Stimulated activated CD4-positive, alpha-beta T cell treated with anti-CD3 and anti-CD28 coated beads, Interleukin-15, amount 100 ng/mL, for 48 hours (primary cell): ENCODE measurements at places on chromosomes 13 and 19.

DNA sequence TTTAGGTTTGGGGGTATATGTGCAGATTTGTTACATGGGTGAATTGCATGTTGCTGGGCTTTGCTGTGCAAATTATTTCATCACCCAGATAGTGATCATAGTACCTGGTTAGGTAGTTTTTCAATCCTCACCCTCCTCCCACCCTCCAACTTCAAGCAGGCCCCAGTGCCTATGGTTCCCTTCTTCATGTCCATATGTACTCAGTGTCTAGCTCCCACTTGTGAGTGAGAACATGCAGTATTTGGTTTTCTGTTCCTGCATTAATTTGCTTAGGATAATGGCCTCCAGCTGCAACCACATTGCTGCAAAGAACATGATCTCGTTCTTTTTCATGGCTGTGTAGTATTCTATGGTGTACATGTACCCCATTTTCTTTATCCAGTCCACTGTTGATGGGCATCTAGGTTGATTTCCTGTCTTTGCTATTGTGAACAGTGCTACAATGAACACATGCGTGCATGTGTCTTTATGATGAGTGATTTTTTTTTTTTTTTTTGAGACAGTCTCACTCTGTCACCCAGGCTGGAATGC is 42.9 kb upstream of the POMP start:
- DNase-seq = no peak

GRCh38 chr13:59601993-59602392 is 561.7 kb downstream of the DIAPH3 start:
- DNase-seq = no peak

GRCh38 chr19:36201684-36202083 is 12.8 kb downstream of the ZNF565 start:
- DNase-seq = no peak

DNA sequence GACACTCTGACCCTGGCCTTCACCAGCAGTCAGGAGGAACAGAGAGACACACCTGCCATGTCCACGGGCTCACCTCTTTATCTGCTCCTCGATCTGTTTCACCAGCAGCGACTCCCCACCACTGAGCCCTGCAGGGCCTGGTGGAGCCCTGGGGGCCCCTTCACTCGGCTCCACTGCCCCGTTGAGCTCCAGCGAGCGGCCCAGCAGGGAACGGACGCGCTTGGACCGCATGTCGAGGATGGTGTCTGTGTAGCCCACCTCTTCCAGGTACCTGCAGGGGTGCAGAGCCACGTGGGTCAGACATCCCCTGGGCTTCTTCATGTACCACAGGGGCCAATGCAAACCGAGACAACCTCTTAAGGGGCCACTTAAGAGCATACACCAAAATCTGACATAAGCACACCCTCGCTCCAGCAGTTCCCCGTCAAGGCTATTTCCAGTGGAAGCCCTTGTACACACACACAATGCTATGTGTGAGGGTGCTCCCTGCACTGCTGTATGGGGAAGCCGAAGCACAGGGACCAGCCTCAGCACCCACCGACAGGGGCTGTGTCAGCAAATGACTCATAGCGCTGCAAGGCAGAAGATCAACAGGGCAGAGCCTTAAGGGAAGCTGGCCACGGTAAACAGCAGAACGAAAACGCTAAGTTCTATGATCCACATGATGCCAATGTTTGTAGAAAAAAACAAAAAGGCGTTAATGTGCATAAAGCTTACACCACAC is 12.7 kb upstream of the FKRP start:
- no peak for DNase-seq

DNA sequence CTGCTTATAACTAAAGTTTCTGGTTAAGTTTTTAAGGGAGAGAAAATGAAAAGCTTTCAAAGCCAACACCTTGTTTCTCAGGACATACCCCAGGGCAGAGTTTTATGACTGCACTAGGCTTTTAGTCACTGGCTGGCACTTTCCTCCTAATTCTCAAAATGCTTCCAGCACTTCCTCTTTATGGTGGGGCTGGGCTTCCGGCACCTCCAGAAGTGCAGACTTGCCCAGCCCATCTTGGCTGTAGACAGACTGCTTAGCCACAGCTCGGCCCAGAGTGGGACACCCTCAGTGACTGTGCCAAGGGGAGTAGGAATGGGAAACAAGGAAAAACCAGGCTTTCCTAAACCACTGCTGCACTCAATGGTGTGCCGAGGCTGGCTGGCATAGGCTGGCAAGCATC is 23.2 kb upstream of the GTF3A start:
- no peak for DNase-seq

DNA sequence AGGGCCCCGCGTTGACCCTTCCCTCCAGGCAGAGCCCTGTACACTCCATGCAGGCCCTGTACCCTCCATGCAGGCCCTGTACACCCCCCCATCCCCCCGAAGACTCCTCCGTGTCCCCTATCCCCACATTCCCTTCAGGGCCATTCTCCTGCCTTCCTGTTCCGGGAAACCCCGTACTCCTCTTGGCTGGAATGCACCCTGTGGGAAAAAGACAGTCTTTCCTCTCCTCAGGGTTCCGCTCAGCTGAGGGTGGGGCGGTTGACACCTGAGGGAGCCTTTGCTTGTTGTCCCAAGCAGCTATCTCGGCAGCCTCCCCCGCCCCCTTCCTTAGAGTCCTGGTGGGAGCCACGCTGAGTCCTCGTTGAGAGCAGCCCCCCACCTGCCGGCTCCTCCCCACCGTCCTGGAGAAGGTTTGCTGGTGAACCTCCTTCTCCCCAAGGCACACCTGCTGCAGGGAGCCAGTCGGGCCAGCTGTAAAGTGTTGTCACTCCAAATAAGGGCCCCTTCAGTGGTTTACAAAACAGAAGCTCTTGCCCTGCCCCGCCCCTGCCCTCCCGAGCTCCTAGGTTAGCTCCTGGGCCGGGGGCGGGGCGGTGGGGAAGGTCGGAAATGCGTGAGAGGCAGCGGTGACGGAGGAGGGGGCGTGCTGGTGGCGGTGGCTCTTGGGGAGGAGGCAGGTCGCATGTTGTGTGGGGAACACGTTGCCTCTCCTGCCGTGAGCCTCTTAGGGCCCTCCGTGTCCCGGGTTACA is 1.5 kb downstream of the GNA11 start:
- DNase-seq = no peak
